GM12892 (cell line): ENCODE measurements at places on chromosomes 12 and 14.

DNA sequence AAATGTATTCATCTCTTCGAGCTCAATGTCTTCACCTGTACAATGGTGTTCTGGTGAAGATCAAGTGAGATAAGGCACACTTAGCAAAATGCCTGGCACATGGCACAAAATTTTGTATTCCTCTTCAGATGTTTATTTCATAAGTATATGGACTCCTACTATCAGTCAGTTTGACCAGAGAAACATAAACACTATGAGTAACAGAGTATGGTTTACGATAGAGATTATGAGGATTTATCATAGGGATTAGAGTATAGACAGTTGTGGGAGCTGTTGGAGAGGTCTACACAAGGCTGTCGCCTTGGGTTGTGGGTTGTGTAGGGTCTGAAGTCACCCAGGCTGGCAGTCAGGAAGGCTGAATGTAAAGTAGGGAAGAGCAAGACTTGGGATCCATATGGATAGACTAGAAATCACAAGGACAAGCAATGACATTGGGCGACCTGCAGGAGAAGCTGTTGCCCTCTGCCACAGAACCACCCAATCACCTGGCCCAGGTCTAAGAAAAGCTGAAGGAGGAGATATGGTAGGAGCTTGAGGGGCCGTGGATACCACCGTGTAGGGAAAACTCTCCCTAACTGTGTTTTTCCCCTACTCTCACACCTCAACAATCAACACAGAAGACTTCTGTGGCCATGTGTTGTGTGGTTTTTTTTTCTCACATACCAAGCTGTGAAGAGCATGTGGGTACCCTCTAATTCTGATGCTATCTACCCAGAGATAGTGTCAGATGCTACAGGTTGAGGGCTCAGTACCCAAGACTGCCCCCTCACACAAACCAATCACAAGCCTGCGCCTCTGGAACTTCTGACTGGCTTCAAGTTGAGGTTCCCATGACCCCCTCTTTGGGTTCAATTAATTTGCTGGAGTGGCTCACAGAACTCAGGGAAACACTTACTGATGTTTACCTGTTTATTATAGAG lies 27.2 kb upstream of the RESF1 start:
- DNase-seq: no peak

DNA sequence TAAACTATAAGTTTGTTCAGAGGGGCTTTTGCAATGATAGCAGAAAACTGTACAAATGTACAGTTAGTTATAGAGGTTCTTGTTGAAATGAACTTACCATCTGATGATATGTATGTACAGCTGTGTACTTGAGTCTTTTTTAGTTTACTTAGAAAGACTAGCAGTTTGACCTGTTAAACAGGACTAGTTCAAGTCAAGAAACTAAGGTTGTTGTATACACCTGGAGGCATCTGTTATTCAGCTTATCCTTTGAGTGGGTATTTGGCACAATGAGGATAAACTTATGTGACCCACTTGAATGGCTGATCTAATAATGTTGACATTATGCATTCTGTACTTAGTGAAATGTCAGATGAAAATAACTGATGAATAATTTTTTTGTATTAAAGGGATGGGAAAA lies 13.4 kb downstream of the MTERF2 start:
- no peak for DNase-seq

DNA sequence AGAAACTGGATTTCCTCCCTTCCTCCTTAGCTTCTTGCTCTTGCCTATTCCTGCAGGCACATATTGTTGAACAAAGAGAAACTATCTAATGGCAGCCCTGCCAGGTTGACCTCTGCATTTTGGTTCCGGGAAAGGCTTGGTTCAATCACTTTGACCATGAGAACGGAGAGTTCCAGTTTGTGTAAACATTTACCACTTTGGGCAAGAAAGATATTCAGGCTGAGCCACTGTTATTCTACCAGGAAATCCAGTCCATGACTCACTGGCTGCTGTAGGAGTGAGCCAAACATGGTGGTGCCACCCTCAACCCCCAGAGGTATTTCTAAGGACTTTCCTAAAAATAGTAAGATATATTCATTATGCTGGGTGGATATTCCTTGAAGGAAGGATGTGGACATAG lies 242.2 kb upstream of the OR4E1 start:
- no peak for DNase-seq

DNA sequence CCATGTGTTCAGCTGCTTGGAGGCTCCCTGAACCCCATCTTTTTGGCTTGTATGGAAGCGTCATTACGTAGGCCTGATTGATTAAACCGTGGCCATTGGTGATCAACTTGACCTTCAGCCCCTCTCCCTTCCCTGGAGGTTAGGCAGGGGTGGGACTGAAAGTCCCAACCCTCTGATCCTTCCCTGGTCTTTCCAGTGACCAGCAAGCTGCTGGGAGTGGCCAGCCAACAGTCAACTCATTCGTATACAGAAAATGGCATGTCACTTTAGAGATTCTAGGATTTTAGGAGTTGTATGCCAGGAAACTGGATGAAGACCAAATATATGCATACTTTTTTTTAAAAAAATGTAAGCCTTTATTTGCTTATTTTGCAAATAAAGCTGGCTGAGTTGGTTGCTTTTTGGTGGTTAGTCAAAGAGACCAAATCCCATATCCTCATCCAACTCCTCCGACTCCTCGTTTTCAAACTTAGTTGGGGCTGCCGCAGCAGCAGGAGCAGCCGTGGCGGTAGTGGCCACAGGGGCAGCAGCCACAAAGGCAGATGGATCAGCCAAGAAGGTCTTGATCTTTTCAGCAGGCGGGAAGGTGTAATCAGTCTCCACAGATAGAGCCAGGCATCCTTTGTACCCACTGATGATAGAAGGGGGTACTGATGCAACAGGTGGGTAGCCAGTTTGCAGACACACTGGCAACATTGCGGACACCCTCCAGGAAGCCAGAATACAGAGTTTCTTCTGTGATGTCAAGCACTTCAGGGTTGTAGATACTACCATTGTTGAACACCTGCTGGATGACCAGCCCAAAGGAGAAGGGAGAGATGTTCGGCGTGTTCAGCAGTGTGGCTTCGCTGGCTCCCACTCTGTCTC lies 16.6 kb downstream of the NFKBIA start:
- no peak for DNase-seq

DNA sequence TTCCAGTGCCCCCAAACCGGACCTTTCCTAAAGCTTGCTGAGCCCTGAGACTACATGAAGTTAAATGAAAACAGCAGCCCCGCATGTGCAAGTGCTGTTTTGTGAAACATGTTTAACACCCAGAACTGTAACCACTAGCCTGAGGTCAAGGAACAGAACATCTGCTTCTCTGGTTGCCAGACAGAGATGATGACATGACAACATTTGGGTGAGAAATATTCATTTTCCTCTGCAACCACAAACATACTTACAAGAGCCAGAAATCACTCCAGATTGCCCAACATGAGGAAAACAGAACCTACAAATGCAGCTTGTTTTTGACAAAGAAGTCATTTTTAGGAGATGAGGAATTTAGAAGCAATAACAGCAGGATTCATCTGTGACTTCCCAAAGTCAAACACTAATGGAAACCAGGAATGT lies 110.4 kb downstream of the BCAT1 start:
- no peak for DNase-seq
